ENCODE measurements at places on chromosomes 11 and 22.

DNA sequence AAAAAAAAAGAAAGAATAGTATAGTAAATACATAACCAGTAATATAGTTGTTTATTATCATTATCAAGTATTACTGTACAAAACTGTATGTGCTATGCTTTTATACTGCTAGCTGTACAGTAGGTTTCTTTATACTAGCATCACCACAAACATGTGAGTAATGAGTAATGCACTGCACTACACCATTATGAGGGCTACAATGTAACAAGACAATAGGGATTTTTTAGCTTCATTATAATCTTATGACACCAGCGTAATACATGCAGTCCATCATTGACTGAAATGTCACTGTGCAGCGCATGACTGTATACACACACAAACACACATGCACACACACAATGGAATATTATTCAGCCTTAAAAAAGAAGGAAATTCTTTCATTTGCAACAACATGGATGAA is 111.5 kb upstream of the ZBED5 start:
- no peak for DNase-seq

DNA sequence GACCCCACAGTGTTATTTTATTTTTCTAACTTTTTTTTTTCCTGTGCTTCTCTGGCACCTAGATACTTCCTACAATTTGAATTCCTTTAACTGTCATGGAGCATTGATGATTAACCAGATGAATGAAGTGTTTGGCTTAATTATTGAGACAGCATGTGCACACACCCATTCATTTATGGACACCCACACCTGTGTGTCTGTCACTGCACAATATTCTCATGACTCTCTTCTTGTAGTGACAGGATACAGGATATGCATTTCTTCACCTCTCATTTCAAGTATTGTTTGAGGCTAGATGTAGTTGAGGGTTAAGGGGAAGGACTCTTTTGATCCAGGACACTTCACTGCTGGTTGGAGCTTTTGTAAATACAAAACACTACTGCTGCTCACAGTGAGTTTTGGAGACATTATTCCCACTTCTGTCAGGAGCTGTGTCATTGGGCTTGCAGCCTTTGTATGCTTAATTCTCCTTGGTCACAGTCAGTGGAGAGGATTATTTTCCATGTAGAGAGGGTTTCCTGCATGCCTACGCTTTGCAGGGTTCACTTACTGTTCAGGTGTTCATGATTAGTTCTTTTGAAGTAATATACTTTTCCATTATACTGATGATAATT is 33.5 kb downstream of the SPECC1L start:
- no peak for DNase-seq

GRCh38 chr22:26646158-26646557 is 11.2 kb upstream of the MIAT start:
- peak; percentile 47 for DNase-seq

GRCh38 chr11:17351510-17352176 is at the start of gene NCR3LG1:
NCR3LG1 (plus strand) TSS chr11:17351800; CDS start chr11:17351970, 170 bp downstream.
- peak; percentile 86 for DNase-seq

- no peak for DNase-seq
Measured at GRCh38 chr22:19354201-19354600, 62.7 kb upstream of the CLTCL1 start.

- no peak for DNase-seq
Measured at GRCh38 chr11:116202922-116203321, 569.9 kb downstream of the BUD13 start.

- no peak for DNase-seq
Measured at GRCh38 chr11:112437096-112437495, 176.4 kb upstream of the PLET1 start.

DNA sequence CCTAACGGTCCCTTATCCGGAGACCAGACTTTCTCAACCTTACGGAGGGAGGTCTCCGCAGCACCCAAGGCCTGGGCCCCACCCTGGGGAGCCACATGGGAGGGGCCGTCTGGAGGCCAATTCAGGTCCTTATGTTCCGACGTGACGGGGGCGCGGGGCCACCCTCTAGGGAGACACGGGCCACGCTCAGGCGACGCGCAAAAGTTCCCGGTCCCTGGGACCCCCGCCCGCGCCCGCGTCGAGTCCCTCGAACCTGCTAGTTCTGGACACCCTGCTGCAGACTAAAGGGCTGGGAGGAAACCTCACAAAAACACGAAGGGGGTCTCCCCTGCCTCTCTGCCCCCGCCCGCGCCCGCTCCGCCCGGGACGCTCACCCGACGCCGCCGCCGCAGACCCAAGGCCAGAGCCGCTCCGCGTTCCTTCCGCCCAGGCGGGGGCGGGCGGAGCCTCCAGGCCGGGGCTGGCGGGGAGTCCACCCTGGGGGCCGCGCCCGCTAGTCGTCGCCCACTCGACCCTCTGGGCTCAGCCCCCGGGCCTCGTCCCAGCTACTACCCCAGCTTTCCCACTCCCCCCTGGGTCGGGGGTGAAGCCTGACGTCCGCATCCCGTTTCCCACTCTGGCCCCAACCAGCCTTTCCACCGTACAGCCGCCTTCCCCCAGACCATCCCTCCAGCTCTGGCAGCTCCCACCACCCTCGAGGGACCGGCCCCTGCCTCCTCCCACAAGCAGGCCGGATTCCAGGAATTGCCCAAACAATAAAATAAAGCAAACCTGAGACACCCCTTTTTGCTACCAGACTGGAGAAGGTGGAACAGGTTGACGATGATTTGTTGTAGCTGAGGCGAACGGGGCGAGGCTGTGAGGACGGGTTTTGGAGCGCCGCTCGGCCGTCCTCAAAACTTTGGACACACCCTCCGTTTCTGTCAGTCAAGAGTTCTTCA is 2.7 kb downstream of the RNH1 start:
- peak; percentile 72 for DNase-seq

DNA sequence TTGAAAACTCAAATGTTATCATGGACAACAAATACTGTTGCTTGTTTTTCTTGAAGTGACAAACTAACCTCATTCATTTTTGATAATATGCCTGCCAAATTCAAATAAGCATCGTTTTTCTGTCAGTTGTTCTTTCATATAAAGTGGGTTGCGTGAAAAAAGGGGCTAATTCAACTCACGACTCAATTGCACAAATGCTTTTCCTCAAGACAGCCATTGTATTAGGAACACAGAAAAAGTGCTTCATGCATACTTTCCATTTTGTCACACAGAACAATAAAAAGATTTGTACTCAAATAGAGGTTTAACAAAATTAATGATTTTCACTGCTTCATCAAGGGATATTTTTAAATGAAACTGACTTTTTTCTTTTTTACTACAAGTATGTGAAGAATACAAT is 94.6 kb upstream of the ALKBH3 start:
- DNase-seq, result no peak

- DNase-seq, result peak; percentile 25
Measured at GRCh38 chr11:13761716-13762115, 93.2 kb downstream of the FAR1 start.

DNA sequence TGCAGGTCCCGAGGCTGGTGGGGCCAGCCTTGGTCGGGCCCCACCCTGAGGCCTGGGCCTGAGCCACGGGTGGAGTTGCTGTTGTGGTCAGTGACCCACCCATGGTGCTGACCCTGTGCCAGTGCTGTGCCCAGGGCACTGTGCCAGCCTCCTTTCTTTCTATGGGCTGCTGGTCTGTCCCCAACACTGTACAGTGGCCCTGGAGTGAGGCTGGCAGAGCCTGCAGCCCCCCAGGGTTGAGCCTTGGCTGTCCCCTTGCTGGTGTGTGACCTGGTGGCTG is 1235.7 kb downstream of the BRD1 start:
- no peak for DNase-seq

All from iris pigment epithelial cell (primary cell).